ENCODE measurements at places on chromosomes 12 and 14. TPM values are rescaled to one million over a fixed set of nuclear protein-coding genes. Genes with fewer than 3 reads are reported as not detected.

GRCh38 chr14:99441918-99442317 is 38.7 kb downstream of the SETD3 start:
- H3K27me3 ChIP-seq = no peaks in the 10 kb centered on the region
- no peak overlapping the region for H3K4me3 ChIP-seq
- peak; percentile 14 for DNase-seq
- H3K4me1 ChIP-seq = peaks cover 22% of the 10 kb centered on the region

- H3K36me3 ChIP-seq = peaks cover 20% of the 10 kb centered on the region
- H3K27ac ChIP-seq = no peak overlapping the region
- DNase-seq = no peak
- peaks cover 36% of the 10 kb centered on the region for H3K4me1 ChIP-seq
- no peaks in the 10 kb centered on the region for H3K27me3 ChIP-seq
- H3K4me3 ChIP-seq = no peak overlapping the region
Observed at GRCh38 chr14:89207925-89208328, 209.1 kb downstream of the FOXN3 start.

- H3K27ac ChIP-seq = no peak overlapping the region
- DNase-seq = peak; percentile 31
- no peaks in the 10 kb centered on the region for H3K27me3 ChIP-seq
- H3K36me3 ChIP-seq = peaks cover 13% of the 10 kb centered on the region
- peaks cover 55% of the 10 kb centered on the region for H3K4me1 ChIP-seq
Observed at GRCh38 chr12:59619461-59620240, 23.8 kb downstream of the SLC16A7 start.

DNA sequence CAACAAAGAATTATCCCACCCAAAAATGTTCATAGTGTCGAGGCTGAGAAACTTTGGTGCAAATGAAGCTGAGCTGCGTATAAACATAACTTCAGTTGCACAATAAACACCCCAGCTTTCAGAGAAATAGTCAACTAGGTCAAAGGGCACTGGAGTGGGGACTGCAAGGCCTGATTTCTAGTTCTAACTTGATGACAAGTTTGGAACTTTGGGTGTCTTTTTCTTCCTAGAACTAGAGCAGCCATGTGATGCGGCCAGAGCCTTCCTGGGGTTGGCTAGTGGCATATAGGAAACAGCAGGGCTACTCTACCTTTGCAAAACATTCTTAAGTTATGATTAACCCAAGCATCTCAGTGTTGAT is 298.4 kb upstream of the AMIGO2 start:
- no peak overlapping the region for H3K4me3 ChIP-seq
- H3K36me3 ChIP-seq = peaks cover 34% of the 10 kb centered on the region
- H3K27ac ChIP-seq = peak overlapping the region; percentile 72
- H3K27me3 ChIP-seq = no peaks in the 10 kb centered on the region
- no peak for DNase-seq

SMOC1 gene
- not detected for total RNA-seq

KRT72 gene
- 0.16 TPM for total RNA-seq

SELPLG gene
- 22.1 TPM for total RNA-seq

Measured in activated CD8-positive, alpha-beta T cell treated with anti-CD3 and anti-CD28 coated beads for 36 hours (primary cell).